Activated T-helper 1 cell treated with anti-CD3 and anti-CD28 coated beads, Interleukin-12 subunit alpha, Interleukin-12 subunit beta, Interleukin-2, Interleukin-4 antibody, amounts not matched to agents 30 ng/mL and 10 ng/mL and 1 ng/mL, durations not matched to agents 14 hours and 24 hours and 36 hours (primary cell): ENCODE measurements at places on chromosomes 2 and 18.

GRCh38 chr2:17979707-17980106, 101.2 kb downstream of the KCNS3 start:
- no peak for DNase-seq

- no peak for DNase-seq
These were observed 18.5 kb upstream of the BOD1L2 start for GRCh38 chr18:57128220-57128932.

DNA sequence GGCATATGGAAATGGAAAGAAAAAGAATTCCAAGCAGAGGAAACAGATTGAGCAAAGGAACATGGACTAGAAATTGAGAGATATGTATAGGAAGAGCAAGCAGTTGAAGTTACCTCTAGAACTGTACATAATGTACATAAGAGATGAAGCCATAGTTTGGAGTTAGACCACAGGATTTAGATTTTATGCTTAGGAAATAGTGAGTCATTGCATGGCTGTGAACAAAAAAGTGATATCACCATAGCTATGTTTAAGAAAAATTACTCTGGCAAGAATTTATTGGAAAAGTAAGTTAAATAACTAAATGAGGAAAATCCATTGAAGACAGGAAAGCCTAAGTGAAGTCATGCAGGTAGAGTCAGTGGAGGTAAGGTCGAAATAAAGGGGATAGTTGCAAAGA, 99.4 kb upstream of the GALNT5 start:
- no peak for DNase-seq

- DNase-seq, result no peak
These were observed 120.0 kb upstream of the FSIP2 start for GRCh38 chr2:185618625-185619024.

DNA sequence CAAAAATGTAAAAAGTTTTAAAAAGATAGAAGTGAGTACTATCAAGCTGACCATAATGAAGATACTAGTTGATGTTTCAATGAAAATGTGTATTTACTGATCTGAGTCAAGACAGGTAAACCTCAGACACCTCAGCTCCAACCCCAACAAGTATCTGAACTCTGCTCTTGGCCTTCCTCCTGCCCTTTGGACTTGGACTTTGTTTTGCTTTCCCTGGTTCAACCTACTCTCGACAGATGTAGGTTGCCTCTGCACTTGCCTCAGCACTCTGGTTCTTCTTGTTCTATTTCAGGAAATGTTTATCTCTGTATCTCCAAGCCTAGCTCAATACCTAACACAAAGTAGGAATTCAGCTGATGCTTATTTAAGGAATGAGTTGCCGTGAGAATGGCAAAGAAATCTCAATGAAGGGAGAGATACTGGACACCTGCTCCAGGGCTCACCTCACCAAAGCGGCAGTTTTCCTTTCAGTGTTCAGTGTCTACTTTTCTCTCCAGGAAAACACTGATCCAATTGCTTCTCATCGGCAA, 248.8 kb upstream of the CTAGE1 start:
- no peak for DNase-seq

DNA sequence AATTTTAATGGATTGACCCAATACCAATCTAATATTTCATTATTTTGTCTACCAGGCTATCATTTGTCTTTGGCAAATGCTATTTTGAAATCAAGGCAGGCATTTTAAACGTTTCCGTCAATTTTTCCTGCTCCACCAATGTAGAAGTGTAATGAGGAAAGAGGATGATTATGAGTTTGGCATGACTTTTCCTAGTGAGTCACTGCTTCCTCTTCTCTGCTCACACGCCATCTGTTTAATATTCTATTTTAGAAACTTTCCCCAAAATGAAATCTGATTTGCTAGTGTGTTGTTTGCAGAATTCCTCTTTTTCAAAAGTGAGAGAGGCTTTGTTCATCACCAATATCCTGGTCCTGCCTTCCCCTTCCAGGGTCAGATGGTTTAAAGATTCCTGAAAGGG, 42.5 kb upstream of the PID1 start:
- DNase-seq, result no peak

- no peak for DNase-seq
These were observed 16.8 kb upstream of the TMEM131 start for GRCh38 chr2:98012561-98012991.

DNA sequence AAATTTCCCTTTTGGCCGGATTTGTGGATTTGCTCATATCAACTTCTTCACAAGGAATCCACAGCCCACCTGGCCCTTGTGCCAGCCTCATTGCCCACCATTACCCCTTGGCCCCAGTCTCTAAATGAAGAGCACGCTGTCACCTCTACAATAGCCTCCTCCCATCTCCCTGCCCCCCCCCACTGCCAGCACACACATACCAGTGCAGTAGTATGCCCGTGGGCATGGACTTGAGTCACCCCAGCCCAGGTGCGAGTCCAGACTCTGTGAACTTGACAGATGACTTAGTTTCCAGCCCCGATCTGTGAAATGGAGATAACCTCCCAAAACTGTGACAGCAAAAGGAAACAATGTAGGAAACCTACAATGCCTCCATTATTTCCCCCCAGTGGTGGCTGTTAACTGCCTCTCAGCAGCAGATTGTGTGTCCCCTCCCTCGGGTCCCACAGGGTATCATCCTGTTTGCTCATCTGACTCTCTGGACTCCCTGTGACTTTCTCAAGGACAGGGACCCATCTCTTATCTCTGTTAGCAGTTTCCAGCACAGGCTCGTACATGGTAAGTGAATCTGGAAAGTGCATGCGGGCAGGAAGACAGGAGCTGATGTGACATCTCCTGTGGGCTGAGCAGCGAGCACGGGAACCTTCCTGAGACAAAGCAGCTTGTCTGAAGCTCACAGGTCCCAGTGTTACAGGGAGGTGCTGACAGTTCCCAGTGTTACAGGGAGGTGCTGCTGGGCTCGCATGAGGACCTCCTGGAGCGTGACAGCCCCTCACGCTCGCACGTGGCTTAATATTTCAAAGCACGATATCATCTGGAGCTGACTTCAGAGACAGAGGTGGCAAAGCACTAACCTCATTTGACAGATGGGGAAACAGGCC, 4.2 kb upstream of the TMEM185B start:
- no peak for DNase-seq

DNA sequence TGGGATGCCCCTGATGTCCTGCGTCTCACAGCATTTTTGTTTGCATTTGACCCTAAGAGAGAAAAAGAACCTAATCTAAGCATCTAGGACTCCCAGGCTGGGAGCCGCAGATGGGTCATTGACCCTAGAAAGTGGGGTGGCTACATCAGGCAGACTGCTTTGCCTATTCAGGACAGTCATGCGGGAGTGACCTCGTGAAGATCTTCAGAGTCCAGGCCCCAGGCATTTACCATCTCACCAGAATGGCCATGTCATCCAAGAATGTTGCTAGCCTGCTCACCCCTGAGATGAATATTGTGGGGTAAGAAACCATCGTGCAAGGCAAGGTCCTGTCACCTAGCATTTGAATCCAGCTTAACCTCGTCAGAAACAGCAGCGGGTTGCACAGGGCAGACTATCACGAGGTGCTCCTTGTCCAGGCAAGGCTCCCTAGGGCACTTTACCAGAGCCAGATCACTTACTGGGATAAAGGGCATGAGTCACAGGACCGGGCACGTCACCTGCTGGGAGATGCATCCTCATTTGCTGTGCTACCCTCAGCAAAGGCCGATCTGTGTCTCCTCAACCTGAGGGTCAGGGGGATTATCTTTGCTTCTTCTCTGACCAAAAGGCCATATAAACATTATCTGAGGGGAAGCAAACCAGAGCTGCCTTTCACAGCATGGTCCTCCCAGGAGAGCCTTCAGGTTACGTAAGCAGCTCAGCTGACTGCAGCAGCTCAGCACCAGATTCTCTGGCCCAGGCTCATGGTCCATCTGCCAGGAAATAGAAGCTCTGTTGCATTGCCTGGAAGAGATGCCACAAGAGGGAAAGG, 162.3 kb downstream of the ACKR3 start:
- DNase-seq, result no peak

- no peak for DNase-seq
These were observed 105.2 kb downstream of the NETO1 start for GRCh38 chr18:72762515-72763122.

DNA sequence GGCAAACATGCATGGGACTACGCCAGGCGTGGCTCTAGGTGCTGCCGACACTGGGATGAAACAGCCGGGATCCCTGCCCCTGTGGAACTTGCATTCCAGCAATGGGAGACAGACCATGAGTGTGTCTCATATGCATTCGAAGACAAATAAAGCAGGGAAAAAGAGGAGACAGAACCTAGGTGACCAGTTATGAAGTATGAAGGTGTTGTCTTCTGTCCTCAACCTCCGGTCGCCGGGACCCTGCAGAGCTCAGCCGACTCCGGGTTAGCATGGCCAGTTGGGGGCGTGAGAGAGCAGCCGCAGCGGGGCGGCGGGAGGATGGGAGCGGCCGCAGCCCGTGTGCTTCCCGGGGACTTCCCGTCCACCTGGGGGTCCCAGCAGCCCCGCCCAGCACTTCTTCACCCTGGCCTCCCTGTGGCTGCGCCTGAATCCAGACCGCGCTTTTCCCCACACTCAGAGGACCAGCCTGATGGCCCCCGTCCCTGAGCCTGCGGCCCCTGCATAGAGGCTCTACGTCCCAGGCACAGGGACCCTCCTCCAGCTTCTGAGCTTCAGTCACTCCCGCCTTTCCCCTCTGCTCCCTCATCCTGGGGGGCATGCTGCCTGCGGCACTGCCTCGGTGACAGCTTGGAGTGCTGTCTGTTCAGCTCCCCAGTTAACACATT, 11.4 kb downstream of the ID2 start:
- no peak for DNase-seq

- no peak for DNase-seq
These were observed 87.9 kb downstream of the IRS1 start for GRCh38 chr2:226711606-226712296.

DNA sequence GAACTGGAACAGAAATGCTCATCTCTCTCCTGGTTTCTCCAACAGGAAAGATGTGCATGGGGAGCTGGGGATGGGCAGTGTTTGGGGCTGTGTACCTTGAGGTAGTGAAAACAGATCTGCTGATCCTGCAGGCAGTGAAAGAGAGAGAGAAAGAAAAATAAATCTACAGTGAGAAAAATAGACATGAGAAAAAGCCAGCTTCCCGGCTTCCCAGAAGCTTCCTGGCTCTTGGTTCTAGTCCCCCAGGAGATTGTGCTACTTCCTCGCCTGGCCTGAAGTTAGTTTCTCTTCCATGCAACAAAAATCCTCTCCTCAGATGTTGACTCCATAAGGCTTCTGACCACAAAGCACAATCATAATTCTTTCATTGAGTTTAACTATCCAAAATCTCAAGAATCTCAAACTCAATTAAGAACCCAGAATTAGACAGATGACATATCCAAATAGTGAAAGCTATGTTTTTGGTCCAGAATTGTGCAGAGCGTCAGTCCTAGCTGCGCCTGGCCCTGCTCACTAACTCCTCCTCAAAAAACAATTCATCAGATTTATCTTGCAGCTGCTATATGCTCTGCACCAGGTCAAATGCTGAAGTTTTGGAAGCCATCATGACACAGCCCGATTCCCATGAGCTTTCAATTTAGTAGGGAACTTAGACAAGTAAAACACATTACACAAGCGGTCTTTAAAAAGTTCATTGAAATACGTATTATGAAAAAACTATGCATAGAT, 20.1 kb upstream of the NAB1 start:
- no peak for DNase-seq

GRCh38 chr2:101625387-101625786, 72.1 kb upstream of the MAP4K4 start:
- DNase-seq, result no peak

GRCh38 chr2:136133586-136133985, 15.6 kb upstream of the CXCR4 start:
- DNase-seq, result no peak

- peak; percentile 10 for DNase-seq
These were observed 59.8 kb upstream of the SLC38A11 start for GRCh38 chr2:165015052-165015642.

DNA sequence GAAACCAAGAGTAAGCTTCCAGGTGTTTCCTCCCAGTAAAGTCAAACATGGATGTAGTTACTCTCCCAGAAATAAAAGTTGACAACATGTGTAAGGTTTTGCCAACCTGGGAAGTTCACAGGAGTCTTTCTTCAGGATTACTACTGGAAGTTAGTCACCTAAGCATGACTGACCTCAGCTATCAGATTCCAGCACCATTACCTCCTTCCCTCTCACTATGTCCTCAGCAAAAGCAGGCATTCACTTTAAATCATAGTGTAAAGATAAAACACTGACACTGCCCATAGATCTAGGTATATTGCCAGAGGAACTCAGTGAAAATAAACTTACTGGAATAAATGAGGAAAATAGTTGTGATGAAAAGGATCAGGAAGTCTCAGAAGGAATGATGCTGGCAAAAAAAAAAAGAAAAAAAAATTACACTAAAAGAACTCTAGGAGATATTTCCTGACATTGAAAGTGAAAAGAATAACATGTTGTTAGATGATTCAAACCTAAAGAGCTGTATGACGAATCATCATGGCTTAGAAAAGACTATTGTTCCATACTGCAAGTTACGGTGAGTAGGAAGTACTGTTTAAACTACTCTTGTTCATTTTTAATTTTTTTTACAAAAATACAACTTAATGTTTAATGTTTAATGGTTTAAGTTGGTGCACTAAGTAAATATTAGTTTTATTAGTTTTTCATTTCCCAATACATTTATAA, 484.5 kb upstream of the ZNF804A start:
- no peak for DNase-seq

DNA sequence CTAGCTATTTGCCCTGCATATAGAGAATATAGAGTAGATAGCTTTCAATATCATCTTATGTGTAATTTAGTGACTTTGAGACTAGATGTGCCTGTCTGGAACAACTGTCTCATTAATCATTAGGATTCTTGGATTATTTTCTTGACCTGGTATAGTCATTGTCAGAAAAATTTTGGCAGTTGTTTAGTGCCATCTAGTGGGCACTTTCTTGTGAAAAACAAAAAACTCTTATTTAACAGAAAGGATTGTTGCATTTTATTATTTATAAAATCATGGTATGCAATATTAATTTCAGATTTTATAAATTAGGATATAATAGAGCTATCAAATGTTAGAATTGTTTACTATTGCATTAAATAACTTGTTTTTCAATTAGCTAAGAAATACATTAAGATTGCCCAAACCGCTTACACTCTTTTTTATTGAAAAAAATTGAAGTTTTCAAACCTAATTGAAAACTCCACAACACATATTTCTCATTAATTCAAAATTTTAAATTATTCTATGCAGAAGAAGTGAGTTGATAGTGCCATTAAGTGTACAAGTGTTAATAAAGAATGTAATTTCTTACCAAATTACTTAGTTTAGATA, 80.3 kb downstream of the DYNAP start:
- no peak for DNase-seq

GRCh38 chr2:180004731-180005130, 2.4 kb downstream of the CWC22 start:
- no peak for DNase-seq

DNA sequence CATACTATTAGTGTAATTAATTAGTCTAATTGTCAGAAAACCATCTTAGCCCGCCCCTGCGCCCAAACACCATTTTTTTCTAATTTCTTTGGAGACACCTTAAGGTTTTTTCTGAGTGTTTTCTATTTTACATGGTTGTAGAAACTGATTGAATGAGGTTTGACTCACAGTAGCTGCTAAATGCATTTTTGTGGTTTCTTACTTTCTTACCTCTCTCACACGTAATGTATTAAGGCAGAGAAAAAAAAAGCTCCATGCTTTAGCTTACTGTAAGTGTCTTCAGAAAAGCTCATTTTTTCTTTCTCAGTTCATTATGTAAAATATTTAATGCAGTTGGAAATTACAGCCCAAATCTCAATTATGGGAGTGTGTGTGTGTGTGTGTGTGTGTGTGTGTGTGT, 548.5 kb upstream of the LRRTM4 start:
- DNase-seq, result no peak
